Calu3 (cell line): ENCODE measurements at places on chromosomes 11 and 22.

- no peak for DNase-seq
Observed at GRCh38 chr11:80346353-80347059, 905.7 kb upstream of the TENM4 start.

DNA sequence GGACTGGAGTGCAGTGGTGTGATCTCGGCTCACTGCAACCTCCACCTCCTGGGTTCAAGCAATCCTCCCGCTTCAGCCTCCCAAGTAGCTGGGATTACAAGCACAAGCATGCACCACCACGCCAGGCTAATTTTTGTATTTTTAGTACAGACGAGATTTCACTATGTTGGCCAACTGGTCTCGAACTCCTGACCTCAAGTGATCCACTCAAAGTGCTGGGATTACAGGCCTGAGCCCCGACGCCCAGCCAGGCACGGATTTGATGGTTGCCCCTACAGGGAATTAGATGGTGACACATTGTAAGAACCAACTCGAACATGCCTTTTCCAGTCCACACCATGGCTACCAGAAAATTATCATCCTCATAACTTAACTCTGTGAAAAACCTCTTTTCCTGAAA, 26.8 kb upstream of the RTL6 start:
- DNase-seq, result no peak

DNA sequence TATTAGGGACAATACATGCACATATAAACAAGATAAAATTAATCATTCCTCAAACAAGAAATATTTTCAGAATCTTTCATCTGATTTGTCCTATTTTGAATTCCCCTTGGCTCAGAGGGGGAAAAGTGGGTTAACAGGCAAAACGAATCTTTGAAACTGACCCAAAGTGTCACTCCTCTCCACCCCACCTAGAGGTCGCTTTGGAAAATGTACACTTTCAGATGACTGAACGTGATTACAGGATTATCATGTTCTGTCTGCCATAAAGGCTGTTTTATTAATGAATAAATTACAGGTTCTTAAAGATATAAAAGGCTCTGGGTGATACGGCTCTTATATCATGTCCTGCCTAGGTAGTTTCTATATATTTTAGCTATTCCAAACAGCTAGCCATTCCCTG, 1735.0 kb downstream of the LRRC4C start:
- DNase-seq, result no peak

GRCh38 chr11:120336641-120337354, 585 bp downstream of the ARHGEF12 start:
- no peak for DNase-seq

DNA sequence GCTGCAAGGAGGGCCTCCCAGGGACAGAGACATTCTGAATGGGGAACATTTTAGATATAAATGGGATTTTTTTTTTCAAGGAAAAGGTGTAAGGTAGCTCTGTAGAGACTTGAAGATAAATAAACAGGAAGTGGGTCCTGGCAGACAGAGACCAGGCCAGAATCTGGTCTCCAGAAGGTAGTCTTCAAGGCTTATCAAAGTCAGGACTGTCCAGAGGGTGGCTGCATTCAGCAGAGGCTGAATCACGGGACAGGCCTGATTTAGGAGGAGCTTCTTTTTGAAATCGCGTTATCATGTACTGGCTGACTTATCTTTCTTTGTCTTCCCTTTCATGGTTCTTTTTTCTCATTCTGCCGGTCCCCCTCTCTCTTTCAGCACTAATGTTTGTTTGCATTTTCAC, 542.9 kb downstream of the NTM start:
- DNase-seq, result no peak

DNA sequence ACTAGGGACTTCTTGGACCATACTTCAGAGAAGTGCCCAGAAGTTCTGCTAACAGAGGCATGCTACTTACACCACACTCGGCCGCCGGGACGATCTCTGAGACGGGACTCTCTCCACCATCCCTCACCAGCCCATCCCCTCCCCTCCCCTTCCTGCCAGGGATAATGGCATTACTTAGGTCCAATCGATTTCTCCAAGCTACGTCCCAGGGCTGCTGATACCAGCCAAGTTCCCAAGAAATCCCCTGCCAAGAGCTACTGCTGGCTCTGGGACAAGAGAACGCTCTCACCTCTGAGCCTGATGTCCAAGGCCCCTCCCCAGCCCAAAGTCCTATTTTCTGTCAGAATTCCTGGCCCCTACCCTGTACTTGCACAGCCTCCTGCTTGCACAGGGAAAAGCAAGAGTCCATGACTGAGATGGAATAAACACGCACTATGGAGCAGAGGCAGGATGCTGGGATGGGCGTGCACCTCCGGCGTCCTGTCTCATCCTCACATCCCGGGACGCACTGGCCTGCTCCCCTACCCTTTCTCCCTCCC, 42.7 kb downstream of the GDPD5 start:
- no peak for DNase-seq

DNA sequence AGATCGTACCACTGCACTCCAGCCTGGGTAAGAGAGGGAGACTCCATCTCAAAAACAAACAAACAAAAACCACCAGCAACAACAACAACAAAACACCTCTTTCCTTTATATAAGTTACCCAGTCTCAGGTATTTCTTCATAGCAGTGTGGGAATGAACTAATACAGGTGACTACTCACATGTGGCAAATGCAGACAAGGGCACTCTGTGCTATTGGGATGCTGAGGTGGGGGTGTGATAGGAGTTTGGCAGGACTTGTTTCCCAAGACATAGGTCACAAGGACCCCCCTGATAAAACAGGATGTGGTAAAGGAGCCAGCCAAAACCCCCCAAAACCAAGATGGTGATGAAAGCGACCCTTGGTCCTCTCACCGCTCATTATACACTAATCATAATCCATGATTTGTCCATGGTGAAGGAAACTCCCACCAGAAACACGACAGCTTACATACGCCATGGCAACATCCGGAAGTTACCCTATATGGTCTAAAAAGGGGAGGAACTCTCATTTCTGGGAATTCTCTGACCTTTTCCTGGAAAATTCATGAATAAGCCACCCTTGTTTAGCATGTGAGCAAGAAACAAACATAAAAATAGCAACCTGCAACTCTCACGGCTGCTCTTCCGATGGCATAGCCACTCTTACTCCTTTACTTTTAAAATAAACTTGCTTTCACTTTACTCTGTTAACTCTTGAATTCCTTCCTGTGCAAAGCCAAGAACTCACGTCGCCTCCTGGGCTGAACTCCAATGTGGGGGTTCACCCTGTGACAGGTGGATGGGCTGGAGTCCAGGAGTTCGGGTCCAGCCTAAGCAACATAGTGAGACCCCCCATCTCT, 18.8 kb upstream of the INCENP start:
- DNase-seq, result no peak

DNA sequence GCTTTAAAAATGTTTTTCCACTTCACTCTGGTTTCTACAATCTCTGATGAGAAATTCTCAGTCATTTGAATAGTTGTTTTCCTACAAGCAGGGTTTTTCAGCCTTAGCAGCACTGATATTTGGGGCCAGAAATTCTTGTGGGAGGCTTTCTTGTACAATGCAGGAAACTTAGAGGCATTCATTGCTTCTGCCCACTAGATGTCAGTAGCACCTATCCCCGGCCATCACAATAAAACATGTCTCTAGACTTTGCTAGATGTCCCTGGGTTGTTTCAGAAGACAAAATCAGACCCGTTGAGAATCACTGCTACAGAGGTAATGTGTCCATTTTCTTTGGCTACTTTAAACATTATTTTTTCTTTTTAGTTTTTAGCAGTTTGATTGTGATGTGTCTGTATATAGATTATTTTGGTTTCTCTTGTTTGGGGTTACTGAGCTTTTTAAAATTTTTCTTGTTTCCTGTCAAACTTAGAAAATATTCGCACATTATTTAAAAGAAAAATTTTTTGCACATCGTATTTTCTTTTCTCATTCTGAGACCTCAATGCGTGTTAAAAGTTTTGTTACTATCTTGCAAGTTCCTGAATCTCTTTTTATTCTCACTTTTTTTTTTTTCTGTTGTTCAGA, 60.8 kb upstream of the CCDC179 start:
- peak; percentile 41 for DNase-seq

- no peak for DNase-seq
Observed at GRCh38 chr11:57417056-57417455, 9.9 kb downstream of the SLC43A3 start.

- DNase-seq, result no peak
Observed at GRCh38 chr11:103633819-103634590, 402.4 kb upstream of the DDI1 start.

- peak; percentile 86 for DNase-seq
Observed at GRCh38 chr11:69888483-69889181, 69.4 kb upstream of the FGF3 start.

- DNase-seq, result no peak
Observed at GRCh38 chr22:17907748-17908051, 116.7 kb downstream of the MICAL3 start.

DNA sequence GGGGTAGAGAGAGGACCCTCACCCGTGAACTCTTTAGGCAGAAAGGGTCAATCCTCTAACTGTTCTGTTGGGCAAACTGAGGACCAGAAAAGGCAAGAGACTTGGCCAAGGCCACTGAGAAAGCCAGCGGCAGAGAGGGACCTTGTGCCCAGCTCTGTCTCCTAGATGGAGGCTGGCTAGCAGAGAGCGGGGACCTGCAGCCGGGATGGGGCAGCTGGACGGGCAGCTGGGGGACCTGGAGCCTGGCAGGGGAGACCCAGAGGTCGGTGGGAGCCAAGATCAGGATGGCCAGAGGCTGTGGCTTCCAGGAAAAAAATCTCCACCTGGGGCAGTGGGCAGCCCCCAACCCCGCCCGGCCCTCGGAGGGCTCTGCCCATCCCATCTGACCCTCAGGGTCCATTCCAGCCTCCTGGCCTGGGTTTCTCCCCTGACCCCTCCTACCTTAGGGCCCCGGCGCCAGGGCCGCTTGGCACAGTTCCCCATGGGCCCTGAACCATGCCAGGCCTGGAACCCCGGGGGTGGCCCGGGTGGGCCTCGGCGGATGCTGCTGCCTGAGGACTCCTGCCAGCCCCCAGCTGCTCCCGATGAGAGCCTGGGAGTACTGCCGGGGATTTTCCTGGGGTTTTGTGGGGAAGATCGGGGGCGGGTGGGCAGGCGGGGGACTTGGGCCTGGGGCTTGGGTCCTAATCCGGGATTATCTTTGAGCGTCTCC, at the start of gene CABP2:
TSS of gene CABP2 (minus strand) at position 603 of the 712 bp plus-strand sequence. CDS start at position 483, 120 bp downstream.
- DNase-seq, result no peak

DNA sequence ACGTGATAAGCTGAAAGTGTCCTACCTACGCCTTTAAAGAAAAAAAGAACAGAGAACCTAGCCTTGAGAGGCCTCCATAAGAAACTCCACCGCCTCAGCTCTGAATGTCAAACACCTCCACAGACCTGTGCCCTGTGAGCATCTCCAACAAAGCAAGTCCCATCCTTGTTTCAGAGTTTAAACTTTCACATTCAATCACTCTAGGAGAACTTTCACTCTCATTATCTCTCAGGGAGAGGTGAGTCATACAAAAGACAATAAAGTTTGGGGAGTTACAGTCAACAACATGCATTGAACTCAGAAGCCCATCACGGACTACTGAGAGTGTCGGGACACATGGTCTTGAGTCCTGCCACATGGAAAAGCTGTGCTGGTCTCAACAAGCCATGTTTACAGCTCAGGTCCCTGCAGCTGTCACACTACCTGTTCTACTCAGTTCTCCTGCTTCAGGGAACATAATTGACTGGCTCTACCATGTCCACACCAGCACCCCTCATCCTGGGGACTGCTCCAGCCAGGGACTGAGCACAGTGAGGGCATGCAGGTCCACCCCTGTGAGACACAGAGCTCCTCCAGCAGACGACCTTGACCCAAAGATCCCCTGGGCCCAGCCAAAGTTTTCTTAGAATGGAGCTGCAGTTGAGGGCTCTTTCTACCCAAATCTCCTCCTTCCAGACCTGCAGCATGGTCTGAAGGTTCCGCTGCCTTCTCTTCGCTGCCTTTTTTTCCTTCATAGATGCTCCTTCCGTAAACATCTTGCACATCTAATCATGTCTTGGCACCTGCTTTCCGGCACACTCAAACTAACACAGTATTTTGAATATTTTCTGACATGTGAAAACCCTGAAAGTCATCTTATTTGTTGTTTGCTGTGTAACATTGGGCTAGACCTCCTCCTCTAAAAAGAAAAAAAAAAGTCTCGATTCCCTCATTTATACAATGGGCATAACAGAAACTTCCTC, 114.9 kb downstream of the ETS1 start:
- DNase-seq, result no peak

DNA sequence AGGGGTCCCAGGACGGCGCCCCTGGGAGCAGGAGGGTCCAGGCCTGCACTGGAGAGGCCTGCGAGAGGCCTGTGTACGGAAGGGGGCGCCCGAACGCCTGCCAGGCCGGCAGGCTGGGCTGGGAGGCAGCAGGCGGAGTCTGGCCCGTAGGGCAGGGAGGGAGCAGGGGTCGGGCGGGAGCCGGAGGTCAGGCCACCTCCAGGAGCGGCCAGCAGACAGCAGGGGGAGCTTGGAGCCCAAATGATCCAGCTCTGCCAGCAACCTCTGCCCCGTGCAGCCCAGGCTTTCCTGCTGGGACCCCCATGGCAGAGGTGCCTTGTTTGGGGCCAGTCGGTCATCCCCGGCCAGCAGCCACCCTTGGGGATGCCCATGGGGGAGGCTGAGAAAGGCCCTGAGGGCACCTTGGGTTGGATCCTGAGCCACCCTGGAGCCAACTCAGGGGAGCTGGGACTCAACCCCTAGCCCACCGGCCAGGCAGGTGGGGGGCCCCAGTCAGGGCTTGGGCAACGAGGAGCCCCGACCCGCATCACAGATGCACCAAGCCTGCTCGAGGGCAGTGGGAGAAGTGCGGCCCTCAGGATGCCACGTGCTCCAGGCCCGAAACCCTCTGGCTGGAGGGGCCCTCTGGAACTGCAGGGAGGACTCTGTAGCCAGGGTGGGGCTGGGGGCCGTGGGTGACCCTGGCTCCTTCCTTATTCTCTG, 9.6 kb upstream of the SYT8 start:
- DNase-seq, result peak; percentile 79

GRCh38 chr11:73565804-73566203, 32.1 kb downstream of the FAM168A start:
- DNase-seq, result no peak

DNA sequence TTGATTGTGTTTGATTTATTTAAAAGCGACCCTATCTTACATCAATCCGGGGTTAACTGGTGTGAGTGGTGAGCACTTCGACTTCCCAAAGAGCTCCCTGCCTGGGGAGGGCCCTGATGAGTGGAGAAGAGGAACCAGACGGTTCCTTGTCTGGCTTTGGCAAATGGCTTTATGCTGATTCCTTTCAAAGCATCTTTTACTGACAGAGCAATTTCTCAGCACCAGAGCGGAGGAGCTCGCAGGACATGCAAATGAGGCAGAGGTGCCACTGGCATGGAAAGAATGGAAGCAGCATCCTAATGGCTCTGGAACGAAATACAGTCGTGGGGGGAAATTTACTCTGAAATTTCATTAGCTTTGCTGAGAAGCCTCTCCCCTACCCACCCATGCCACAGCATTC, 410.9 kb upstream of the B3GAT1 start:
- DNase-seq, result no peak
